Omental fat pad (tissue), 4 donors: ENCODE measurements at places on chromosomes 12 and 14. TPM values are rescaled to one million over a fixed set of nuclear protein-coding genes. Genes with fewer than 3 reads are reported as not detected.

DDX11 gene
- total RNA-seq = 49.2 TPM

LMNTD1 gene
- total RNA-seq = not detected

CMKLR1 gene
- 21.0 TPM for total RNA-seq

MGP gene
- total RNA-seq = 317 TPM

EFCAB11 gene
- total RNA-seq = 2.9 TPM

ACAD10 gene
- 16.9 TPM for total RNA-seq

TAC3 gene
- not detected for total RNA-seq

PPFIA2 gene
- total RNA-seq = 0.69 TPM

TMTC3 gene
- 19.9 TPM for total RNA-seq

P2RX7 gene
- 7.1 TPM for total RNA-seq

SMCO2 gene
- not detected for total RNA-seq

SOAT2 gene
- not detected for total RNA-seq

CLEC6A gene
- not detected for total RNA-seq

TAS2R19 gene
- total RNA-seq = 6.6 TPM

HOXC12 gene
- not detected for total RNA-seq
